Activated T-cell treated with anti-CD3 and anti-CD28 coated beads for 48 hours (primary cell): ENCODE measurements at places on chromosomes 16 and 17.

DNA sequence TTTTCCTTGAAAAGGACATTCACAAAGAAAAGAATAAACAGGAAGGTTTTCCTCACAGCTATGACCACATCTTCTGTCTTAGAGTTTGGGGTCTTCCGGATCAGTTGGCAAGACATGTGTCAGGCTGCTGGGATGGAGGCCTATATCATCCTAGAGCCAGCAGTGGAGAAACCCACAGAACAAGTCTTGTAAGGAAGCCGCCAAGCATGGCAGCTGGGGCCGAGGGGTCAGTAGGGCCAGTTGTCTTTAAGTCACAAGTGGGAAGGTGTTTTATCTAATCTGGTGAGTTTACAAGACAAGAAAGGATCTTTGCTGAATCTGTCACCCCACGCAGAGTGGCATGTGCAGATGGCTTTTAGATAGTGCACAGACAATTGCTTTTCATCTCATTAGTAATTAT, 25.7 kb downstream of the SCNN1B start:
- DNase-seq, result no peak

DNA sequence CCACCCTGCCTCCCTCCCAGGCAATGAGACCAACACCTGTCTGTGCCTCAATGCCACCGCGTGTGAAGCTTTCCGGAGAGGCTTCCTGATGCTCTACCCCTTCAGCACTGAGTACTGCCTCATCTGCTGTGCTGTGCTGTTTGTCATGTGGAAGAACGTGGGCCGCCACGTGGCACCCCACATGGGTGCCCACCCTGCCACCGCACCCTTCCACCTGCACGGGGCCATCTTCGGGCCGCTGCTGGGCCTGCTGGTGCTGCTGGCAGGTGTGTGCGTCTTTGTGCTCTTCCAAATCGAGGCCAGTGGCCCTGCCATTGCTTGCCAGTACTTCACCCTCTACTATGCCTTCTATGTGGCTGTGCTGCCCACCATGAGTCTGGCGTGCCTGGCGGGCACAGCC, 10.9 kb downstream of the OTOP3 start:
- DNase-seq, result no peak

GRCh38 chr16:15644267-15644961, 1.5 kb upstream of the MARF1 start:
- DNase-seq, result no peak

GRCh38 chr17:74641958-74642298, 18.4 kb upstream of the CD300E start:
- DNase-seq, result no peak

GRCh38 chr16:89562939-89563338, 2.5 kb downstream of the RPL13 start:
- DNase-seq, result no peak

DNA sequence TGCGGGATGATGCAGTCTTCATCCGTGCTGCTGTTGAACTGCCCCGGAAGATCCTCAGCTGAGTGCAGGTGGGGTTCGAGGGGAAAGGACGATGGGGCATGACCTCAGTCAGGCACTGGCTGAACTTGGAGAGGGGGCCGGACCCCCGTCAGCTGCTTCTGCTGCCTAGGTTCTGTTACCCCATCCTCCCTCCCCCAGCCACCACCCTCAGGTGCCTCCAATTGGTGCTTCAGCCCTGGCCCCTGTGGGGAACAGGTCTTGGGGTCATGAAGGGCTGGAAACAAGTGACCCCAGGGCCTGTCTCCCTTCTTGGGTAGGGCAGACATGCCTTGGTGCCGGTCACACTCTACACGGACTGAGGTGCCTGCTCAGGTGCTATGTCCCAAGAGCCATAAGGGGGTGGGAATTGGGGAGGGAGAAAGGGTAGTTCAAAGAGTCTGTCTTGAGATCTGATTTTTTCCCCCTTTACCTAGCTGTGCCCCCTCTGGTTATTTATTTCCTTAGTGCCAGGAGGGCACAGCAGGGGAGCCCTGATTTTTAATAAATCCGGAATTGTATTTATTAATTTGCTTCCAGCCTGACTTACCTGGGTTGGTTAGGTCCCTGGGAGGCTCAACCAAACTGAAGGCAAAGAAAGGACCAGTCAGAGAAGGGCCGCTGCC, 5.8 kb downstream of the TRAF4 start:
- DNase-seq, result no peak

DNA sequence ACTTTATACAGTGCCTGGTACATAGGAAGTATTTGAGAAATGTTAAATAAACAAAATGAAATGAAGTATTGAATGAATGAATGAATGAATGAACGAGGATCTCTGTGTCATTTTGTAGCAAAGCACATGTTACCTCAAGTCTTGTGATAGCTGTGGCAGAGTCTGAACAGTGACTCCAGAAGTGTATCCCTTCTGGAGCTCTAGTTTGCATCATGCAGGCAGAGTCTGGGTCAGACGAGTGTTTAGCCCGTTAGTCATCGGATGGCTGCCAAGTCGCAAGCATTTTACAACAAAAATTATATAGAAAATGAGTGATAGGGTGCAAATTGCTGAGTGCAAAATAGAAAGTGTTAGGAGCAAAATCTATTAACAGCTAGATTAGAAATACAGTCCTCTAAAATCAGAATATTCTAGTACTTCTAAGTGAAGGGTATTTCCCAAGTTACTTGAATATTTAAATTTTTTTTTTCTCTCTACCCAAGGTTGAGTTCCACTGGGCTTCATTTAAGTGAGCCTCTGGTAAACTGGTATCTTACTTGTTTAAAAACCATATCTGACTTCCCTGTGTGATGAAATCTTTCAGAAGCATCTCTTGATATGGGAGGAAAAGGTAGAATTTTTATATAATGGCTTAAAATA, 113.3 kb downstream of the FTO start:
- no peak for DNase-seq

DNA sequence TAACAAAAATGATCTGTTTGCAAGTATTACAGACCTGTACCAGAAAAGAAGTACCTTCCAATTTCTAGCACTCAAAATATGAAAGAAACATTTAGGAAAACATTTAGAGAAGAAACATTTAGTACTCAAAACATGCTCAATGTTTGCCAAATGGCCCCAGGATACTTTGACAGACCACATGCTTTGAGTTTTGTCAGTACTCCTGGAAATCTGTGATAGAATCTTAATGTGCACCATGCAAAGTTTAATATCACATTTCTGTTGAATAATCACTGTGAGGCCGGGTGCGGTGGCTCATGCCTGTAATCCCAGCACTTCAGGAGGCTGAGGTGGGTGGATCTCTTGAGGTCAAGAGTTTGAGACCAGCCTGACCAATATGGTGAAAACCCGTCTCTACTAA, 8.5 kb upstream of the ZC3H7A start:
- DNase-seq, result no peak
